ENCODE measurements at places on chromosomes 6 and 20.

- DNase-seq = no peak
Measured at GRCh38 chr20:36320261-36320897, 14.2 kb downstream of the DLGAP4 start.

DNA sequence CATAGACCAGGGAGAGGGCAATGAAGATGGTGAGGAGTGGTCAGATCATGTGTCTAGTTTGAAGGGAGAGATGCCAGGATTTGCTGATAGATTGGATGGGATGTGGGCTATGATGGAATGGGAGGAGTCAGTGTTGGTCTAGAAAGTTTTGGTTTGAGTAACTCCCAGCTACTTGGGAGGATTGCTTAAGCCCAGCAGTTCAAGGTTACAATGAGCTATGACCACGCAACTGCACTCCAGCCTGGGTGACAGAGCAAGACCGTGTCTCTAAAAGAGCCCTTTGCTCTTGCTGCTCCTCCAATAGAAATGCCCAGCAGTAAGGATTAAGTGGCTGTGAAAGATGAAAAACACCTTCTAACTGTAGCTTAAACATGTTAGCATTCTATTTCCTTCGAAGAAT, 18.2 kb upstream of the LAMP5 start:
- no peak for DNase-seq

DNA sequence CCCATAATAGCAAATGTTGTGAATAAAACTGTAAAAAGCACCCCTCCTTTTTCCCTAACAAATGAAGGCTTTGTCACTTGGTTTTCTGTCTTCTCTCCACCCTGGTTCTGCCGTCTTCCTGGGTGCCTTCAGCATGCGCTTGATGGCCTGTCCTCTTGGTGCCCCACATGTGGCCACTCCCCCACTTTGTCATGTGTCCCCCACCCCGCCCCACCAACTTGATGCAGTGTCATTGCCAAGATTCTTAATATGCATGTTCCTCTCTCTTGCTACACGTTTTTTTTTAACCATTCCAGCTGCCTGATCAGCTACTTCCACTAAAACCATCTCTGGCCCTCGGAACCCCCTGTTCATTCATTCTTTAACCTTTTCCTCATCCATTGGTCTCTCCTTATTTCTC, 340.3 kb downstream of the QKI start:
- DNase-seq = no peak

DNA sequence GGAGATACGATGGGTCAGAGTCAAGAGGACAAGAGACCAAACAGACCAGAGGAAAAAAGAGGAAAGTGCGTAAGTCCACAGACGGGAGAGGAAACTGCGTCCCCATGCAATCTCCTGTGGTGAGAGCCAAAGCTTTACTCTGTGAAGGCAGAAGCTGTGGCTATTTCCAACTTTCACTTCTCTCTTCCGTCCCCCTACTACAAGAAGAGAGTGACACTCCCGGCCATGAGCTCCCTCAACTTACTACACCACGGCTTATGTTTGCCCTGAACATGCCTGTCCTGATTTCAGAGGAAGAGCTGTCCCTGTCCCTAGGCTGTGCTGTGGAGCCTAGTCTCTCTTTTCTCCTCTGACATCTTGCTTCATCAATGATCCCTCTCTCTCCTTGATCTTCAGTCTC, 11.5 kb upstream of the SSR1 start:
- no peak for DNase-seq

GRCh38 chr6:130307752-130308361, 58.0 kb upstream of the TMEM200A start:
- DNase-seq = no peak

- DNase-seq = peak; percentile 48
Measured at GRCh38 chr20:25310268-25310920, 62.5 kb downstream of the PYGB start.

GRCh38 chr20:57996936-57997890, 231.2 kb downstream of the ANKRD60 start:
- no peak for DNase-seq

- DNase-seq = no peak
Measured at GRCh38 chr6:77656999-77657764, 4.3 kb downstream of the MEI4 start.

GRCh38 chr6:79796197-79796596, 151.2 kb downstream of the ELOVL4 start:
- DNase-seq = no peak

DNA sequence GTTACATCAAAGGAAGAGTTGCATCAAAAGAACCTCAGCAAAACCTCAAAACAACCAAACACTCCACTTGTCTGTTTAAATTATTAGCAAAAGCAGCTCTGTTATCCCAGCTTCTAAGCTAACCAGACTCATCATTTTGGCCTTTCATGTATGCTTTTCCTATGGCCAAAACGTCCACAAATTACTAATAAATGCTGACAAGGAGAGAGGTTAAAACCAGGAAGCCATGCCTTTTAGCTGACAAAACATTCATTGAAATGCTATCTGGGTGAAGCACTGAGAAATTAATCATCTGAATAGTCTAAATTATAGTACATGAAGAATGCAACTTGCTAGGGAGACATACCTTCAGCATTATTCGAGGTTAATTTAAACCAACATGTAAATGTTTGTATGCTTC, 80.6 kb downstream of the LAMA2 start:
- no peak for DNase-seq

DNA sequence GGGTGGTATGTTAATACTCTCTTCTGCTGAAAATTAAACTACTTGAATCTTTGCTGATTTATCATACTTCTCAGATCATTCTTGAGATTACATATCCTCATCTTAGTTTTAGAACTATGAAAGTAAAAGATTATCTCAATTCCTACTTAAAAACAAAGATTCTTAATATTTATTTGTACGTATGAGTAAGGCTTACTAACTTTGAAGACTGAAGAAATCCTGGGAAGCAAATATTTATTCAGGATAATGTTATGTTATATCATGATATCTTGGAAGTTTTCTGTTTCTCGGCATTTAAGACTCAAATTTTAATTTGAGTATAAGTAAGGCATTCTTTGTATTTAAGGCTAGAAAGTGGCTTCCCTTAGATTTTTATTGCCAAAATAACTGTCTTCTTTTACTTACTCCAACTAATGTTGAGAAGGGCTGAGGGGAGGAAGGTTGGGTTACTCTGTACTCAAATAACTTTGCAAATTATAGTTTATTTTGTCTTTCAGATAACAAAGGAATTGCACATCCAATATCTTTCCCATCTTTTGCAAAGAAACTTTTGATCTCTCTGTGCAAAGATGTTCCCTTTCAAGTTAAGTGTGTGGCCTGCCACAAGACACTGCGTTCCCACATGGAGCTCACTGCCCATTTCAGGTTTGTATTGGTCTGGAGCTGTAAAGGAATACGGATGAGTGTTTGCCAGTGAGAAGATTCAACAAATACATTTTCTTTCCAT, 30.5 kb upstream of the BAG2 start:
- no peak for DNase-seq

DNA sequence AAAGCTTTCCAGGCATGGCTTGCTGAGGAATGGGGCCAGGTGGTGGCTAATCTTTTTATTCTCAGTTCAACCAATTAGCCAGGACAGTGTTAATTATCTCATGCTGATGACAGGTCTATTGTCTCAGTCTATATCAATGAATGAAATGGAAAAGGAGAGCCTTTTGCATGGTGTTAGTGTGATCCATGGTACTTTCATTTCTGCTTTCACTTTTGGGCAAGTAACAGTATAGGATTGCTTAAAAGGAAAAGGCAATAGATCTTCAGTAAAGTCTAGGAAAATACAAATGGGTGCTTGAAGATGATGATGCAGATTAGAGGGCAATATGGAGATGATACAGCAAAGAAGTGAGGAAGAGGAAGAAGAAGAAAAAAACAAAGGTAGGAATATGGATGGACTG, 430.3 kb downstream of the TFAP2A start:
- no peak for DNase-seq

DNA sequence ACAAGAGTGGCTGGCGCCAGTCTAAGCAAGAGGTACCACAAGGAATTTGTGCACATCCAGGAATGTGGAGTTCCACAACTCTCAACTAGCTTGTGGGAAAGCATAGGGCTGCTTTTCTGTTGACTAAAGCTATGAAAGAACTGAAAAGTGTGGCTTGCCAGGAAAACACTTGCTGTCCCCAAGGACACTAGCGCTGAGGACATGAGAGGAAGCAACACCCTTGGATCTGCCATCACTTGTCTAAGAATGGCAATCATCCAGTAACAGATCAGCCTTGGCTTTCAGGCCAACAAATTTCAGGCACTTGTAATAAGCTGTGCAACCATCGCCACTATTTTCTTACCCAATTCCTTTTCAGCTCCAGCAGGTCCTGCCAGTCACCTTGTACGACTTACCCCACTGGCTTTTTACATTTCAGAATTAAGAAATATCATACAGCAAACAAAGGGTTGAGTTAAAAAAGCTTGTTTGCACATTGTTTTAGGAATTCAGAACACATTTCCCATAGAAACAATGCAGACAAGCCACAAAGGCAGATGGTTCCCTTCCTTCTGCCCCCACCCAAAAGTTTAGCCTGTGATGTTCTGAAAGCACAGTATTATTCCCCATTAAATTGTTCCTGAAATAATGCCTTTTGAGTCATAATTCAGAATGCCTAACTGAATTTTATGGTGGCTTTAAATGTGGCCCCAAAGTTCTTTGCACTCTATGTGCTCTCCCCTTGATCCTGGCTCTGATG, 57.9 kb upstream of the SSTR4 start:
- DNase-seq = no peak

- no peak for DNase-seq
Measured at GRCh38 chr20:8487696-8488095, 355.6 kb downstream of the PLCB1 start.

GRCh38 chr6:31922942-31923341, 4.6 kb upstream of the C2 start:
- DNase-seq = no peak

DNA sequence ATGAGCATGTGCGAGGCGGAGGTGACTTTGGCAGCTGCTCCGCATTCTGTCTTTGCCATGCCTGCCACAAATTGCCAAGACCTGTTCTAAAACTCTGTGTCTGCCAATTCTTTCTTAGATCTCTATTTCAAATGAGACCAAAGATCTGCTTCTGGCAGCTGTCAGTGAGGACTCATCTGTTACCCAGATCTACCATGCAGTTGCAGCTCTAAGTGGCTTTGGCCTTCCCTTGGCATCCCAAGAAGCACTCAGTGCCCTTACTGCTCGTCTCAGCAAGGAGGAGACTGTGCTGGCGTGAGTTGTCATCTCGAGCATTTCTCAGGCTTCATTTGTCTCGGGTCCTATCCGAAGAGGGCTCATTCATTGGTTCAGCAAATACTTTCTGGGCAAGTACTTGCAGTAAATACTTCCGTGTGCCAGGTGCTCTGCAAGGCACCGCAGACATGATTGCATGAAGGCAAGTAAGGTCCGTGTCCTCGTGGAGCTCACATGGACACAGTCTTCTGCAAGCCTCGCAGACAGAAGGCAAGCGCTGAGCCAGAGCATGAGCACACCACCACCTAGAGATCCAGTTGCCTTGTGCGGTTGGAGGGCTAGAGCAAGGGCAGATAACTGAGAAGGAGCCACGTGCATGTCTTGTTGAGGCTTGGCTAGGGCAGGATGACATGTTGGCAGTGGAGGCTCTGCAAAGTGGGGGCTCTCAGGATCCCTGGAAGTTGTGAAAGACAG, 19.7 kb upstream of the MROH8 start:
- DNase-seq = no peak

DNA sequence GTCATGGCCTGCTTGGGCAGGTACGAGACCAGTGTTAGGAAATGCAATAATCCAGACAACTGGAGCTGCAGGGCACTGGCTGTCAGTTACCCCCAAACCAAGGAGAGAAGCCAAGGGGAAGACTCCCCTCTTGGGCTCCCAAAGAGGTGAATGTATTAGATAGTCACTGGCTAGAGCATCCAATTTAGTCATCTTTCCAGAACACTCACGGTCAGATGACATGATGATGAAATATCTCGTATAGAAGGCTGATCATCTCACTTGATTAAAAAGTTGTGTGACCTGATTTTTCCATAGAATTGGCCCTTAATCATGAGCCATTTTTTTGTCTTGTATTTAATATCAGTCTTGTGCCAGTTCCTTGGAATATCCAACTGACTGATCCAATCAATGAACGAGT, 40.7 kb downstream of the SLC22A3 start:
- DNase-seq = no peak

- DNase-seq = no peak
Measured at GRCh38 chr6:3072798-3073197, 4.5 kb downstream of the RIPK1 start.

DNA sequence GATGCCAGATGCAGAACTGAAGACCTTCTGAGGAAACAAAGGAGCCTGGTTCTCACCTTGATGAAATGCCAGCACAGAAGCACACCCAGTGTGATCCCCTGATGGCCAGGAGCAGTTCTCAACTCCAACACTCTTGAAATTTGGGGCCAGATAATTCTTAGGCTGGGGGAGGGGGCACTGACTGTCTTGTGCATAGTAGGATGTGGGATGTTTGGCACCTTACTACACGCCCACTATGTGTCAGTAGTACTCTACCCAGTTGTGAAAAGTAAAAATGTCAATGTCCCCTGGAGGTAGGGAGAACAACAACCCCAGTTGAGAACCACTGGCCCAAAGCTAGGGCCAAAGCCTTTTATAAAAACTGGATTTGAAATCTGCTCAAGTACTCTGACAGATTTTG, 398.3 kb upstream of the ARID1B start:
- DNase-seq = no peak

GRCh38 chr6:48774276-48774675, 663.3 kb upstream of the PTCHD4 start:
- no peak for DNase-seq

DNA sequence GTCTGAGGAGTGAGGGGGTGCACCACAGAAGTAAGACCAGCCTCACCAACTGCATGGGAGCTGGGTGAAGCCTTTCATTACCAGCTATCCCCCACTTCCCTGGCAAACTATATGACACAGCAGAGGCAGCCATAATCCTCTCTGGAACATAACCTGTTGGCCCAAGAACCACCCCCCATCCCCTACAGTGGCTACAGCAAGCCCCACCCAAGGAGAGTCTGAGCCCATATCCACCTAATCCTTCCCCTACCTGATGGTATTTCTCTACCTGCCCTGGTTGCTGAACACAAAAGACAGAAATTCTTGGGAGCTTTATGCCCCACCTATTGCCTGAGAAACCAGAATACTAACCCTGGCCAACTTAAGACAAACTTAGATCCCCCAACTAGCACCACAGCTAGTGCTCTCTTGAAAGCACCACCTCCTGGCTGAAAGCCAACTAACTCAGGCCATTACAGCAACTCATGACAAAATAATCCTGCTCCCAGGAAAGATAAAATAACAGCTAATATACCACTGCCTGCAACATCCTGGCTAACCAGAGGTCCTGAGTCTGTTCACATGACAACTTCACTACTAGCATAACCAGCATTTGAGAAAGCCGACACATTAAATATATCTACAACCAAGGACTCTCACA, 11.2 kb downstream of the RNGTT start:
- DNase-seq = no peak

GRCh38 chr6:75525682-75526081, 32.1 kb upstream of the FILIP1 start:
- DNase-seq = no peak

- no peak for DNase-seq
Measured at GRCh38 chr6:6006006-6006427, 708 bp downstream of the NRN1 start.

- no peak for DNase-seq
Measured at GRCh38 chr20:47139934-47140535, 216.5 kb downstream of the ZMYND8 start.

Data from HEK293T (cell line).